Stimulated activated CD8-positive, alpha-beta memory T cell treated with anti-CD3 and anti-CD28 coated beads, Interleukin-4, amount 100 ng/mL, for 1 hour (primary cell): ENCODE measurements at places on chromosomes 12 and 14.

- no peak for DNase-seq
Measured at GRCh38 chr12:4250691-4251090, 22.9 kb upstream of the CCND2 start.

DNA sequence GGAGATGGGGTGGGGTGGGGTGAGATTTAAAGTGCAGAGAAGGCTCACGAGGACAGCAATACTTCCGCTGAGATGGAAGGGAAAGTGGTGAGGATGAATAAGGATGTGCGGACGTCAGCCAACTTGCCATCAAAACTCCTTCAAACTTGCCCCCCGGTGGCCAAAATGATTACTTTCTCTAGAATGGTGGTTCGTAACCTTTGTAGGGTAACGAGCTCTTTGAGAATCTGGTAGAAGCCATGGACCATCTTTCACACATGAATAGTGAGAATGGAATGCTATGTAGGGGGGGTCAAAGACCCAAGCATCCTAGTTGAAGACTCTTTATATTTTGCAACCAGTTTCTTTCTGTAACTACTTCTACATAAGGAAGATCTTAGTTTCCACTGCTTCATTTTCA, 245.9 kb upstream of the DDHD1 start:
- DNase-seq, result no peak

GRCh38 chr12:19614601-19615383, 175.5 kb downstream of the AEBP2 start:
- no peak for DNase-seq

- no peak for DNase-seq
Measured at GRCh38 chr12:113819495-113819894, 146.6 kb downstream of the RBM19 start.

GRCh38 chr14:61780125-61780524, 17.9 kb downstream of the SNAPC1 start:
- DNase-seq, result no peak

DNA sequence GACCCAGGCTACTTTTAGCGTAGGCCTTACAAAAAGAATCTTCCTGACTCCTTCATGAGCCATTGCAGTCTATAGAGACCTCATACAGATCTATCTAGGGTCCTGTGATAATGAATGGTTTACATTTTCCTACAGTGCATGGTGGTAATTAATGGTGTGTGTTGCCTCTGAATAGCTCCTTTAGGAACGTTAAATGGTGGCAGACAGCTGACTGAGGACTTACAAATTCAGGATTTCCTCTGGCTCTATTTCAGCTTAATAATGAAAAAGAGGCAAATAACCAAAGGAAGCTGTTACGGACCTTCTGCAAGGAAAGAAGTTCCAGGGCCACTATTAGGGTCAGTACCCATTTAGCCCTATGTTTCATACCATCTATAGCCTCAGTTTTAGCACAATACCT, 5.1 kb downstream of the IKBIP start:
- no peak for DNase-seq

DNA sequence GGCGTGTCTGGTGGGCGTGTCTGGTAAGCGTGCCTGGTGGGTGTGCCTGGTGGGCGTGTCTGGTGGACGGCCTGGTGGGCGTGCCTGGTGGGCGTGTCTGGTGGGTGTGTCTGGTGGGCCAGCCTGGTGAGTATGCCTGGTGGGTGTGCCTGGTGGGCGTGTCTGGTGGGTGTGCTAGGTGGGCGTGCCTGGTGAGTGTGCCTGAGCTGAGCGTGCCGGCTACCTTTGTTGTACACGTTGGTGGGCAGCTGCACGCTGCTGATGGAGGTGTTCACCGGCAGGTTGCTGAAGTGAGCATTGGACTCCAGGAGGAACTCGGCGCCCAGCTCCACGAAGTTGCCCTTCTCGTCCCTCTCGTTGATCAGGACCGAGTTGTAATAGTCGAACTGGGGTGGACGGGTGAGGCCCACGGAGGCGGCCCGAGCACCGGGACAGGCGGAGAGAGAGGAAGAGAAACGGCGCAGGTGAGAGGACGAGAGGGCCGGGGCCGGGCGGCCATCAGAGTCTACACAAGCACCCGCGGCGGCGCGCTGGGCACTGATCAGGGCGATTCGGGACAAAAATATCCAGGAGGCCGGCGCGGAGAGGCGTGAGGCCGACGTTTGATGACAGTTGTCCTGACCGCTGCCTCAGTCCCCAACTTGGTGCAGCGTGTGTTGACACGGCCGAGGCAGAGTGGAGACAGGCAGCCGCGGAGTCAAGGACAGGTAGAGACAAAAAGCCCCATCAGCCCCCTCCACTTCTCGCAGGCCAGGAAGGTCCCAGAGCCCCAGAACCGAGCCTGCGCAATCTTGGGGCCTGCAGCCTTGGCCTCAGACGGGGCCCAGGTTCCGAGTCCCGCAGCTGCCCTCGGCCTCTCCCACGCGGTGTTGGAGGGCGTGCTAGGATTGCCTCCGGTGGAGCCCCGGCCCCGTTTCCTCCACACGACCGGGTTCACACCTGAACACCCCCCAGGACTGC, 10.5 kb downstream of the CACNA2D4 start:
- no peak for DNase-seq

DNA sequence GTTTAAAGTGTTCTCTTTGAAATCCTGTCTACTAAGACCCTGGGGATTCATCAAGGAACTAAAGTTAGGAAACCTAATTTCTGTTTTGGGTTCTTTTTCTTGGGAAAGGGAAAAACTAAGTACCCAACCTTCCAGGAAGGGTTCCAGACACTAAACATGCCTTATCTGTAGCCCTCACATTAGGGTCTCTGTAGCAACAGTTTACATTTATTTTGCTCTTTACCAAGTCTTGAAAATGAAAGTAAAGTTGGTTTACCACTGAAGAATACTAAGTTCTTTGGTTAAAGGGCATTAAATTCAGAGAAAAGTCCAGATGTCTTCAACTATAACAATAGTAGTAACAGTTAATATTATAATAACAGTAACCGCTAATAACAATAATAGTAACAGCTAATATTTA, 207.5 kb upstream of the CDKN3 start:
- no peak for DNase-seq

GRCh38 chr12:5379749-5380496, 52.0 kb upstream of the NTF3 start:
- DNase-seq, result no peak

- no peak for DNase-seq
Measured at GRCh38 chr14:59086241-59086882, 102.1 kb upstream of the DAAM1 start.

GRCh38 chr12:89695830-89696229, 12.8 kb downstream of the ATP2B1 start:
- no peak for DNase-seq

GRCh38 chr14:23750357-23750756, 114.2 kb downstream of the DHRS2 start:
- DNase-seq, result no peak

GRCh38 chr12:129459886-129460285, 443.9 kb downstream of the TMEM132D start:
- DNase-seq, result no peak

- DNase-seq, result no peak
Measured at GRCh38 chr12:57367121-57367520, 63.7 kb downstream of the R3HDM2 start.

DNA sequence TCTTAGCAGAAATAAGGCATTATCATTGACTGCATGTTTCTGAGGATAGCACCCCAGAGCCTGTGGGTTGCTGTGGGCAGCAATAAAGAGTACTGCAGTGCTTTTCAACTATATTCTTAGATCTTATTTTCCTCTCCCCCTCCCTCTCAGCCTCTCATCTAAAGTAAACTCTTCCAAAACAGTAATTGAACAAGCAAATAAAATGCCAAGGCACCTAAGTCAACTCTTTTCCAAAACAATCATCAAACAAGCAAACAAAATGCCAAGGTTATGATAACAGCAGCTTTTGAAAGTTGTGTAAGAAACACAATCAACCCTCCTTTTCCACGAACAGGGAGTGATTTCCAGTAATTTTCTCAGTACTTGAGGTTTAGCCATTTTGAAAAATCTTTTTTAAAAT, 1542.6 kb downstream of the AACS start:
- DNase-seq, result no peak

DNA sequence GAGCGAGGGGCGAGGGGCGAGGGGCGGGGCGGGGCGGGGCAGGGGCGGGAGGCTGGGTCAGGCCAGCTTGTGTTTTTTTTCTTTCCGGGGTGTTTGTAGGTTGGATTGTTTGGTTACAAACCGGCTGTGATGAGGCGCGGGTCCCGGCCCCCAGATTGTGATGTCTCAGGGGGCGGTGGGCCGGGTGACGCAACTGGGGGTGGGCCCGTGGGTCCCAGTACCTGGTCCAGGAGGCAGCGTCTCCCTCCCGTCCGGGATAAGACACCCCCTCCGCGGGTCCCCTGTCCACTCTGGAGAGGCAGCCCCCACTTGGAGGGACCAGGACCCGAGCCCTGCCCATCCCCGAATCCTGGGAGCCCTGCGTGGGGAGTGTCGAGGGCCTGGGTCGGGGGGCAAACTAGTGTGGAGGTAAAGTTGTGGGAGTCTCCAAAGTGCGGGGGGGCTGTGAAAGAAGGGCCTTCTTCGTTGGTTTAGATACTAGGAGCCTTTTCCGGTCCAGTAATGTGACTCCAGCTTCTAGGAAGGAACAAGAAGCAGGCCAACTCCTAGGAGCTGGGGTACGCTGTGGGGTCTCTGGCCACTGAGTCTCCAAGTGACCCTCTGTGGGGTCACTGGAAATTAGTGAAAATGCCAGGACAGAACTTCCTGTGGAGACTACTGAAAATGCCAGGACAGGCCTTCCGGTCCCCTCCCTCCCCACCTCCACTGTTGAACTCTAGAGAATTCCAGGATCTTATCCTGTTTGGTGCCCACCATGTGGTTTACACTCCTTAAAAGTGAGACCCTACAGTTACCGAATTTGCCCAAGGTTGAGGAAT, 579 bp upstream of the CLMN start:
- no peak for DNase-seq
